ENCODE measurements at places on chromosomes 5 and 9. TPM values are rescaled to one million over a fixed set of nuclear protein-coding genes. Genes with fewer than 3 reads are reported as not detected.

DNA sequence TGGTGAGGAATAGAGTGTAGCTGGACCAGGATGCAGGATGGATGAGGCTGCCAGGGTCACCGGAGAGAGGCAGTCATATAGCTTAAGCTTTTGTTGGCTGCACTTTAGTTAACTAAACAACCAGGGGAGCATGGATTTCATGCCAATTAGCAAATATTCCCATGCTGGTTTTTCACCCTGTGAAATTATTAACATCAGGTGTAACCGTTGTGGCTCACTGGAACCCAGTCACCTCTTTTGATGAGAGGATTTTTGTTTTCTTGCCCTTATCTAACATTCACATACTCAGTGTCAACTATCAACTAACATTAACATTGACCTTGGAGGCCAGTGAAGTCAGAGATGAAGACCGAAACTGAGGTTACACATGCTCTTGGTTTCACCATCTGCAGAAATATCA lies 97.2 kb upstream of the BASP1 start:
- no peak for DNase-seq

GRCh38 chr9:124426361-124426760 lies 11.1 kb upstream of the PSMB7 start:
- DNase-seq = no peak

DNA sequence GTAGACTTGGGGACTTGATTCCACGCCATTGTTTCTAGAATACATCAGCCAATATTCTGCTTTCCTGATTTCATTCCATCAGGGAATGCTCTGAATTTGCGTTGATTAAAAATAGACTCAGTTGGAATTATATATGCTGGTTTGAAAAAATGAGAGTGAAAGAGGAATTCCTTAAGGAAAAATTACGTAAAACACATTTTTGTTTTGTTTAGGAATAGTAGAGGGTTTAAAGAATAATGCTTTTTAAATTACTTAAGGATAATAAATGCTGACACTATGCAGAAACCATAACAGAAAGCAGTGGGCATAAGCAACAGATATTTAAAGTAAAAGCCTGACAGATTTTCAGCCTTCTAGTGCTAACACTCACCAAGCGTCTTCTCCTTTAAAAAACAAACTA lies 235.0 kb downstream of the ADAMTS6 start:
- DNase-seq = no peak

SLC36A2 gene
- not detected for total RNA-seq

GLIPR2 gene
- total RNA-seq = 17.0 TPM

- no peak for DNase-seq
Measured at GRCh38 chr5:147451193-147451592, 58.7 kb downstream of the DPYSL3 start.

GRCh38 chr9:14173713-14174112 lies 140.2 kb downstream of the NFIB start:
- DNase-seq = no peak

BTNL3 gene
- total RNA-seq = not detected
